ENCODE measurements at places on chromosomes 2 and 18. TPM values are rescaled to one million over a fixed set of nuclear protein-coding genes. Genes with fewer than 3 reads are reported as not detected.

DNA sequence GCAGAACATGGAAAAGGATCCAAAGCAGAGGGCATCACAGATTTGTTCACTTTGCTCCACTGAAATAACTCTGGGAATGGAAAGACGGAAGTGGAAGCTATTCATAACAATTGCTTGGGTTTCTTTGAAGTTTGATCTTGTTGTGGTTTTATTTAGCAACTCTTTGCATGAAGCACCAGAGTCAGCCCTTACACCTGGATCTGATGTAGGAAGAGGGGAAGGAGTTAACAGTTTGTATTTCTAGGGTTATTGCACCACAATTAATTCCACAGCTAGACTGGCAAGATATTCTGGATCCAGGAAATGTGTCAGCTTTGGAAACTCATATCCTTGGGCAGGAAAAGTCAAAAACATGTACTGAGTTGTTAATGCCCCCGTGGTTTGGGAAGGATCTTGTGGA is 1143.4 kb downstream of the CNTNAP5 start:
- no peak for DNase-seq

- no peak for DNase-seq
Measured at GRCh38 chr2:108244667-108245414, 5.1 kb downstream of the SULT1C3 start.

GRCh38 chr2:24362253-24362652 is 1.9 kb upstream of the ITSN2 start:
- DNase-seq = no peak

- DNase-seq = no peak
Measured at GRCh38 chr18:35804377-35804776, 168.1 kb upstream of the RMP24 start.

DNA sequence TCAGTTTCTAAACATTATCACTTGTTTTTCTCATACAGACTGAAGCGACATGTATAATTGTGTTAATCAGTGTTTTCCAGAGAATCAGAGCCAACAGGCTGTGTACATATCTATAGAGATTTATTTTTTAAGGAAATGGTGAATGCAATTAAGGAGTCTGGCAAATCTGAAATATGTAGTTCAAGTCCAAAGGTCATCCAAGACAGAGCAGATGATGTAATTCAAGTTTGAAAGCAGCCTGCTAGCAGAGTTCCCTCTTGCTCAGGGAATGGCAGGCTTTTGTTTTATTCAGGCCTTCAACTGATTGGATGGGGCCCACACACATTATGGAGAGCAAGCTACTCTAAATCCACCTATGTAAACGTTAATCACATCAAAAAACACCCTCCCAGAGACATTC is 282.6 kb downstream of the CBLN2 start:
- no peak for DNase-seq

DNA sequence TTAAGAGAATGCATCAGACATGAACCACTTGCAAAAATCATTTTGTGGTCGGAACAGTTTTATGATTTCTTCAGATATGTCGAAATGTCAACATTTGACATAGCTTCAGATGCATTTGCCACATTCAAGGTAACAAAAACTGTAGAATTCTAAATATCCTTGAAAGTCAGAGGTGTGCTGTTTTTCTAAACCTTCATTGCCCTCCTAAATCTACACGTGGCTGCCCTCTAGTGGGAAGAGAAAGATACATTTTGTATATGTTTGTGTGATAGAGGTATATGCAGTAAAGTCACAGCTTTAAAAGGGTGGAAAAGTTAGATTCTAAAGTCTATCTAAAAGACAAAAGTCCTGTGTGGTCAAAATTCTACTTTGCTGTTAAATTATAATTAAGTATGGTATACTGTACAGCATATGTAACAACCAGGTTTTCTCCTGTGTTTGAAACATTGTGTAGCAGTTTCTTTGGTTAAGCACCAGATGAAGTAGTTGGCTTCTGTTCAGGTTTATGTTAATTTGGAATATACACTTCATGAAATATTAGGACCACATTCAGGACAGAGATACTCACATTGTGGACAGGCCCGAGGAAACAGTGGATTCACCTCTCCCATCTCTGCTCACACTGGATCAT is 65.9 kb upstream of the ITM2C start:
- DNase-seq = peak; percentile 78

DNA sequence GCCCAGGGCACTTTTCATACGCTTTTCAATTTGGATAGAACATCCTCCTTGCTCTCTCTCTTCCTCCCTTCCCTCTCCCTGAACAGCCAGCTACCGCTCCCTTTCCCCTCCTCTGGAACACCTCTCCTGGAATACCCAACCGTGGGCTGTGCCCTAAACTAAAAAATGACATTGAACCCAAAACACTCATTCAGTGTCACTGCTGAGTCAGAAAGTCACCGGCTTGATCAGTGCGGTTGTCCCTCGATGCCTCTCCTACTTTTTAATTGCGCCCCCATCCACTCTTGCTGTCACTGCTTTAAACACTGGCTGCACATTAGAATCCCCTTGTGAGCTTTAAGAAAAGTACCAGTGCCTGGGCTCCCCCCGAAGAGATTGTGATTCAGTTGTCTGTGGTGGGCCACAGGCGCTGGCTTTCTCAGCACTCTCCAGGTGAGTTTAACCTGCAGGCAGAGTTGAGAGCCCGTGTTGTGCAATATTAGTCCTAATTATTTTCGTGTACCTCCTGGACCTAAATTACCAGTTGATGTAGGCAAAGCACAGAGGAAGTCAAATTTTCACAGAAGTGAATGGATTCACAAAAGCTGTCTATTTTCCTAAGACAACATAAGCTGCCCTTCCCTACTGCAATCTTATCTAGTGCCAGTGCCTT is 302.0 kb downstream of the PRKCE start:
- no peak for DNase-seq

DNA sequence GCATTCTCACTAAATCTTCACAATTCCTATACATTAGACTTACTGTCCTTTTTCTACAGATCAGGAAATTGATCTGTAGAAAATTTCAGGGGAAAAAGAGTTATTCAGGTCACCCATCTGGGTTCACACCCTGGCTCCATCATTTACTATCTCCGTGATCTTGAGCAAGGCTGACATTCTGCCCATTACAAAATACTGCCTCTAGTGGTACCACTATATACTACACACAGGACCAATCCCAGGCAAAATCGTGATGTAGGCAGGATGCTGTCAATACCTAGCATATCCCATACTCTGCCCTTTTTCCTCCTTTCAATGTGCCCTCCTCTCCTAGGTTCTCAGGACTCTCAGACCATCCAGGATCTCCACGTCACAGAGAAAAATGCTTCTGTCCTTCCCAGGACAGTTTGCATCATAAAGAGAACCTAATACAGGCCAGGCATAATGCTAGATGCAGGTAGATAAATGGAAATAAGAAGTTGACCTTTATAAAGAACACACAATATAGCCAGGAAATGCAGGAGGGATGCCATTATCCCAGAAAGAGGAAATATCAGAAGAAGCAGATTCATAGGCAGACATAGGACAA is 101.9 kb downstream of the CDH20 start:
- no peak for DNase-seq

- DNase-seq = no peak
Measured at GRCh38 chr2:236176417-236176816, 8.2 kb upstream of the GBX2 start.

DNA sequence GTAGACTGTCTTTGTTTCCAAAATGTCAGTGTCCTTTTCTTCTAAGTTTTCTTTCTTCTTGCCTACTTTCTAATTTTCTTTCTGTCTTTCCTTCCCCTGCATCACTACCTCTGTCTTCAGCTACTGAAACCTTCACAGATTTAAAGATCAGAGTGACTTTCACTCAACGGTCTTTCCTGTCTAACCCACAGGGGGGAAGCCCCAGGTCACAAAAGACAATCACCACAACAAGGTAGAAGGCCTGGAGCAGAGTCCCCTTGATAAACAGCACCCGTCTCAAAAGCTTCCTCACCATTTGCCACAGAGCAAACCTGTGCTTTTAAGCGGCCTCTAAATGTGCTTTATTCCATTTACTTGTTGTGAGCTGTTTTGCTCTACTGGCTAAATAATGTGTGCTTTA is 665.4 kb downstream of the BCL11A start:
- no peak for DNase-seq

- DNase-seq = no peak
Measured at GRCh38 chr2:162731917-162732804, 106.4 kb downstream of the KCNH7 start.

DNA sequence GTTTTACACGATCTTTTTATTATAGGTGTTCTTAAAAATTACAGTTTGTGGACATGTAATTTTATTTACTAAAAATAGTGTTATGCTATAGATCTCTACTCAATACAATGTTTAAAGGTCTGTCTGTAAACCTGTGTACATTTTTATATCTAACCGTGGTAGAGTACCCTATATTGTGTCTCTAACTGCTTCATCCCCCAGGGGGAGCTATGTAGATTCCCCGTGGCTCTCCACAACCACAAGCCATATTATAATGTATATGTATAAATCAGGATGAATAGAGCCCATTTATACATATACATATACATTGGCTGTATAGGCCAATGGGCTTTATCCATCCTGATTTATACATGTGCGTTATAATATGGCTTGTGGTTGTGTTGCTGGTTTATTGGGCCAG is 59.4 kb downstream of the ADAM23 start:
- no peak for DNase-seq

GRCh38 chr2:74881626-74882298 is 47.8 kb downstream of the HK2 start:
- DNase-seq = no peak

DNA sequence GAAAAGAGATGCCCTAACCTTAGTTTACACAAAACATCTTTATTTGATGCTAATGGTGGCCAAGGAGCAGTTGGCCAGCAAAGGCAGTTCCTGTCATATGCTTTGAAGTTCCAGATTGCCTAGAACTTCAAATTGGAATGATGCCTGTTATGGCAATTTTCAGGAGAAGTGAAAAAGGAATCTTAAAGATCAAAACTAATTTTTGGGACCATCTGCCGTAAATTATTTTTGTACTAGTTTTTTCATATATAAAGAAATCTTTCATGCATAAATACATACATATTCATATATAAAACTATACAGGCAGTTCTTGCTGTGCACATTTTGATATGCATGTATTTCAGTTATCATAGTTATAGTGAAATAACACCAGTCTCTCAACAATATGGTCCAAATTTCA is 1185.6 kb upstream of the FAM98A start:
- no peak for DNase-seq

DNA sequence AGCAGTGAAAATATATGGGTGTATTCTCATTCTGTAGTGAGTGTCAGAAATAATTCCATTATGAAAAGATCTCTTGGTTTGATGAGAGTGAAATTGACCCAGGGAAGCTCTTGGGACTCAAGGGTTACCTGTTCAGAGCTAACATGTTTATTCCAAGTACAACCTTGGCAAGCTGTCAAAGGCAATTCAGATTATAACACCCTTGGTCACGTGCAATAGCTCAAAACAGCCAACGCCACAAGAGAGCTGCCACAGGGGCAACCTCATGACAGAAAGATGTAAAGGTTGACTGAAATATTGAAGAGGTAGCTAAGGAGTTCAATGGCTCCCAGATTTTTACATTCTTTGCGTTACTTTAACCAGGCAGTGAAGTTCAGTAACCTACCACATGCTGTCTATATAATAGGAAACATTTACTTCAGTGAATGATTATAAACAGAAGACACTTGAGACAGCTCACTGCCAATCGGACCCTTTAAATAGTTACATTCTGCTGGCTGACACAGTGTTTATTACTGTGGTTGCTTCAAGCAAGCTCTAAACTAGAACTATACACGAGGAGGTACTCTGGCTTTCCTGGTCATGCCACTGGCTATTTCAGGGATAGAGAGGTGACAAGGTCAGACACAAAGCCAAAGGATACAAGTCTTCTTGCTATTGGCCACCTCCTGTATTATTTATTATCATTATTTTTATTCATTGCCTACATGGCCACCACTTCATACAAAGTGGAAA is 187.3 kb downstream of the PID1 start:
- DNase-seq = no peak

DNA sequence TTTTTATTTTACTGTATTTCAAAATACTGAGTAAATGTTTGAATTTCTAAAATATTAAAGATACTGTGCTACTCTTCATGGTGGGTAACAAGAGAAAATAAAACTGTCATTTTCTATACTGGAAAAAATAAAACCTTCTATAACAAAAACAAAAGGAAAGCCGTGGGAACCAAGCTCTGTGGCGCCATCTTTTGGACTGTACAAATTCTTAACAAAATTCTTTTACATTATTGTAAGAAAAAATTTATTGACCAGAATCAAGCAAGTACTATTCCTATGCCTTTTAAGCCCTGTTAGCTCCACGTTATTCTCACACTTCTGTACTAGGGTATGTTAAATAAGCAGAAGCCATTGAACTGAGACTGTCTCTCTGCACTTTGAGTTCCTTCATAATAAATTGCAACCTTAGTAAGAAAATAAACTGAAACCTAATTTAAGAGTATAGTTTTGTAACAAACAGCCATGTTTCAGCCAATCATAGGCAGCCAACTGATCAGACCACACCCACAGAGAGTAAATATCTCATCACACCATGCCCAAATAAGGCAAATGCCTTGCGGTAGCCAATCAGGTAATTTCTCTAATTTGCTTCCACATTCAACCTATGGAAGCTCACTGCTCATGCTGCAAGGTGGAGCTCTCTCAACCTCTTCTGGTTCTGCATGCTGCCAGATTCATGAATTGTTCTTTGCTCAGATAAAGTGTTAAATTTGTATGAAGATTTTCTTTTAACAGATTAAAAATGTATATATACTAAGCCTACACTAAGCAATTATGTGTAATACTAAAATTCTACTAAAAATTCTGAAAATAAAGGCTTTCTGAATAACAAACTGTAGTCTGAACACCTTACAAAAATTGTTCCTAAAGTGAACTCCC is 42.2 kb downstream of the HIBCH start:
- peak; percentile 43 for DNase-seq

- DNase-seq = no peak
Measured at GRCh38 chr2:154130821-154131220, 259.1 kb downstream of the GALNT13 start.

GRCh38 chr18:77320971-77321559 is 71.4 kb downstream of the GALR1 start:
- DNase-seq = no peak

GRCh38 chr2:100589527-100589926 is 26.7 kb downstream of the PDCL3 start:
- DNase-seq = no peak

DNA sequence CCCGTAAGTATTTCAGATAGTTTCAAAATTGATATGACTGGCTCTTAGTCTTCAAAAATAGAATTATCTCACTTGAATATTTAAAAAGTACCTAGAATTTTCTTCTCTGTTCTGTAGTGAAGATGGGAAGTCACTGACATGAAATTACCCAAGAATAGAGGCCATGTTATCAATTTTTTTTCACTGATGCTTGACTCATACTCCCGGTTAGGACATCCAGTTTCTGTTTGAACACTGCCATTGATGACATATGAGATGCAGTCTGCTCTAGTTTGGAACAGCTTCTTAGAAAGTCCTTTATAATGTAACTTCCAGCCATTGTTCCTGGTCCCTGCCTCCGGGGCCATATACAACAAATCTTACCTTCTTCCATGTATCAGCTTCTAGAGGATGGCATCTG is 26.0 kb downstream of the MAP3K20 start:
- no peak for DNase-seq

- no peak for DNase-seq
Measured at GRCh38 chr2:27713201-27713600, 49.5 kb downstream of the SLC4A1AP start.

Gene RSAD2
- total RNA-seq = 4.1 TPM

Gene G6PC2
- not detected for total RNA-seq

Gene ASXL3
- not detected for total RNA-seq

Gene DPP10
- total RNA-seq = not detected

Gene COL4A3
- not detected for total RNA-seq

Gene LRATD1
- total RNA-seq = not detected

Gene BBS5
- total RNA-seq = 1.4 TPM

Gene IL1R1
- total RNA-seq = 11.7 TPM

Gene TYMS
- total RNA-seq = 7.3 TPM

Gene B3GNT7
- not detected for total RNA-seq

Gene MYL1
- total RNA-seq = not detected

Gene RAB6C
- not detected for total RNA-seq

All from CD4-positive, CD25-positive, alpha-beta regulatory T cell (primary cell).